Aorta (tissue), 5 donors: ENCODE measurements at places on chromosomes 2 and 18. TPM values are rescaled to one million over a fixed set of nuclear protein-coding genes. Genes with fewer than 3 reads are reported as not detected.

The APCDD1 gene
- 10.9 TPM for total RNA-seq

- H3K36me3 ChIP-seq: no peaks in the 10 kb centered on the region
- DNase-seq: no peak
- H3K27ac ChIP-seq: no peak overlapping the region
- H3K27me3 ChIP-seq: no peaks in the 10 kb centered on the region
Observed at GRCh38 chr2:238891457-238892203, 43.7 kb downstream of the TWIST2 start.

The TUBA4B gene
- total RNA-seq: not detected

- no peak for DNase-seq
- H3K27me3 ChIP-seq: no peaks in the 10 kb centered on the region
- no peaks in the 10 kb centered on the region for H3K4me1 ChIP-seq
Observed at GRCh38 chr2:219547621-219548020, 3.8 kb downstream of the TMEM198 start.

The TEX44 gene
- not detected for total RNA-seq

GRCh38 chr18:73900106-73900835 is 247.4 kb downstream of the FBXO15 start:
- no peaks in the 10 kb centered on the region for H3K4me1 ChIP-seq
- H3K27me3 ChIP-seq: no peaks in the 10 kb centered on the region
- no peaks in the 10 kb centered on the region for H3K36me3 ChIP-seq
- no peak overlapping the region for H3K4me3 ChIP-seq
